ENCODE measurements at places on chromosomes 16 and 17. TPM values are rescaled to one million over a fixed set of nuclear protein-coding genes. Genes with fewer than 3 reads are reported as not detected.

KRTAP2-3 gene
- not detected for total RNA-seq

NDUFB10 gene
- 136 TPM for total RNA-seq

LPO gene
- not detected for total RNA-seq

SRCIN1 gene
- total RNA-seq: 0.26 TPM

TP53TG3 gene
- total RNA-seq: not detected

C16orf95 gene
- total RNA-seq: 10.9 TPM

HSF5 gene
- total RNA-seq: 0.91 TPM

MGRN1 gene
- 103 TPM for total RNA-seq
